Stimulated activated CD4-positive, alpha-beta T cell treated with anti-CD3 and anti-CD28 coated beads, TNF-alpha, amount 100 ng/mL, for 4 hours (primary cell): ENCODE measurements at places on chromosomes 5 and 9.

DNA sequence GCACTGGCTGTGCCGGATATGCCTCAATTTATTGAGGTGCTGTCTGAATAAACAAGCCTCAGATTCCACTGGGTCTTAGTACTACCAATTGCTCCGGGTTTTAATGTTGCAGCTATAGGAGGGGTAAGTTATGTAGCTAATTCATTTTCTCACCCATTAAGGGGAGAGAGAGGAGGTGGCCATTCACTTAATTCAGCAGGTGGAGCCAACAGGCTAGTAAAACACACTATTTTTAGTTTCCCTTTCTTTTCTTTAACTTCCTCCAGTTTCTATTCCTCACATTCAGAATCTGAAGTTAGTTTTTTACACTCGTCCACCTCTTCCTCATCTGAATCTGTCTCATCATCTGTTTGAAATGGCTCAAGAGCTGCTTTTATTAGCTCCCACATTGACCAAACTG is 105.6 kb upstream of the CDH10 start:
- no peak for DNase-seq

DNA sequence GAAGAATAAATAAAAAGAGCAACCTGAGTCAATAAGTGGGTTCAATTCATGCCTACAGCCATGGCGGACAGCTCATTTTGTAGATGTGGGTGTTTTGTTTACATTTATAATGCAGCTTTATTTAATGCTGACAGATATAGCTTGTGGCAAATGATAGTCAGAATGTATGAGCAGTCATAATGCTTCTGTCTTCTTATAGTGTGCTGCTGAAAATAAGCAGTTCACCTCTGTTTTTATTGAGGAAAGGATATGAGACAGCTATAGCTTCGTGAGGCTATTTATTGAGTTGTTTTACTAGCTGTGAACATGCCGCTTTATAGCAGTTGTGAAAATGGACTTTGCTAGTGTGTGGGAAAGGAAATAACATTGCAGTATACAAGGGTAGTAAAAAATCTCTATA is 147.4 kb downstream of the PBX3 start:
- no peak for DNase-seq

GRCh38 chr5:71922584-71923106 is 184.6 kb upstream of the MAP1B start:
- no peak for DNase-seq

- DNase-seq, result no peak
Measured at GRCh38 chr9:108239696-108240321, 616.0 kb downstream of the ACTL7B start.

DNA sequence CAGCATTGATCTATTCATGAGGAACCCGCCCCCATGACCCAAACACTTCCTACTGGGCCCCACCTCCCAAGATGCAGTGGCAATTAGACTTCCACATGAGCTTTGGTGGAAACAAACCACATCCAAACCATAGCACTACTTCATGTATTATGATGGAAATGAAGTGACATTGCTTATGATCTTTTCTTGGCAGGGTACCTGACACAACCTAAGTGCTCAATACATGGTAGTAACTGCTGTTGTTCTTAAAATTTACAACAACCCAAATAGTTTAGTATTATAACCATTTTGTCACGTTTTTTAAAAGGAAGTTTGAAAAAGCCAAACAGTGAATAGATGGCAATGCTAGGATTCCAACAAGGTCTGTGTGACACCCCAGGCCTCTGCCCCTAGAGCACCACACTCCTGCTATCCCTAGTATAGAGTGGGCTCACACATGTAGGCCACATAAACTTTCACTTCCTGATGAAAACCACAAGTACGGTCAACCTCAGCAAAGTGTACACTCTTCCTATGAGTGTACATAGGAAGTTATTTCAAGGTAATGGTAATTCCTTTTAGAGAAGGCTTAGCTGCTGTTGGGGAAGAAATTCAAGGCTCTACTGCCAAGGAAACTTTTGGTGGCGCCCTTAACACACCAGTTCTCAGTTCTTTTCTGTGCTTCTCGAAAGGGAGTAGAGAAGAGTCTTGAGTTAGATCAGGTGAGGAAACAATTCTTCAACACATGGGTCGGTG is 97.6 kb downstream of the ARSB start:
- DNase-seq, result no peak

DNA sequence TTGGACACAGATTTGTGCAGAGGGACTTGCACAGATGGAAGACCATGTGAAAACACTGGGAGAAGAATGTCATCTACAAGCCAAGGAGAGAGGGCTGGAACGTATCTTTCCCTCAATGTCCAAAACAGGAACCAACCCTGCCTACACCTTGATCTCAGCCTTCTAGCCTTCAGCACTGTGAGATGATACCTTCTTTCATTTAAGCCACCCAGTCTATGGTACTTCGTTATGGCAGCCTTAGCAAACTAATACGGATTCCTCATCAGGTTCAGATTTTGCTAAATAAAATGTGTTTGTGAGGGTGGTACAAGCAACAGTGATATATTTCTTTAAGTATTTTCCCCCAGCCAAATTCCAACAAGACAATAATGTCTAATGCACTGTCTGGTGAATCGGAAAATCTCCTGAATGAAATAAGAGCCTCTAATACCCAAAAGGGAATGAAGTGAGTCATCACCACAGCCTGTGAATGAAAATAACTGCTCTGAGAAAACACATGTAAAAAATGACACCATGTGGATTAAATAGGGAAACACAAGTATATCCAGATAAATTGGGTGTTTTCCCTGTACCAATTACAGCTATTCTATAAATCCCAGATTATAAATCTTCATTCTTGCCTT is 182.8 kb upstream of the TARS1 start:
- no peak for DNase-seq

- no peak for DNase-seq
Measured at GRCh38 chr5:61538722-61539501, 206.9 kb downstream of the ZSWIM6 start.

GRCh38 chr5:61603211-61603908 is 271.3 kb downstream of the ZSWIM6 start:
- DNase-seq, result no peak

DNA sequence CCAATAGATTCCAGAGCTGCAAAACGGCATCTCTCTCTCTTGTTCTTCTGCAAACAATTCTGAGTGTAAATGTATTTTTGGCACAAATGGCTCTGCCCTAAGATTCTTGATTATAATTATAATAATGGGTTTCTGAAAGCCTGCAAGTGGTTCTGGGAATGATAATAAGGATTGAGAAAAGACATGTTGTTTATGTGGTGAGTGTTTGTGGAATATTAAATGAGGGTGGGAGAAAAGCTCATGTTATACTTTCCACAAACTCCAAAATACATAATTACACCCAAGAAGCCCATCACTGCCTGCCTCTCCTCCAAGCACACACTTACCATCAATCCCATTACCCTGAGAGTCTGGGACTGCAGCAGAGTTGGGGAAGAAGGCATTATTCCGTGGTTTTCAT is 460.0 kb upstream of the BRINP1 start:
- no peak for DNase-seq

DNA sequence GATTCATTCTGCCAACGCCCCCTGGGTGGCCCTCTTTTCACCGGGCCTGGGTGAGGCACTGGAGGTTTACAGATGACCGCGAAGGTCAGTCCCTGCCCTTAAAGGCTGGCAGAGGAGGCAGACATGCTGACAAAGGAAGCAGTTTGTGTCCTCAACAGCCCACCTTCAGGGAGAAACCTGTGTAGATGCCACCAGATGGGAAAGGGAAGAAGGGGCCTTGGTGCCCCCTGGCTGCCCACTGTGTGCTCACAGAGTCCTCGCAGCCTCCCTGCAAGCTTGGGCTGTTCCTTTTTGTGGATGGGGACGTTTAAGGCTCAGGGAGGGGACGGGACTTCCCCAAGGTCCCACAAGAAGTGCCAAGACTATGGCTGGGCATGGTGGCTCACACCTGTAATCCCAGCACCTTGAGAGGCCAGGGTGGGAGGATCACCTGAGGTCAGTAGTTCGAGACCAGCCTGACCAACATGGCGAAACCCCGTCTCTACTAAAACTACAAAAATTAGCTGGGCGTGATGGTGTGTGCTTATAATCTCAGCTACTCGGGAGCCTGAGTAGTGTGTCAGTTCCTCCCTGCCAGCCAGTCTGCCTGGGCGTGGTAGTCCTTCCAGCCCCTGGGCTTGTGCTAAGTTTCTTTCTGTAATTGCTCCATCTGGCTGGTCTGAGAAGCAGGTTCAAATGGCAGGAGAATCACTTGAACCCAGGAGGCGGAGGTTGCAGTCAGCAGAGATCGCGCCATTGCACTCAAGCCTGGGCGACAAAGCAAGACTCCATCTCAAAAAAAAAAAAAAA is 36.2 kb downstream of the NEK6 start:
- no peak for DNase-seq

DNA sequence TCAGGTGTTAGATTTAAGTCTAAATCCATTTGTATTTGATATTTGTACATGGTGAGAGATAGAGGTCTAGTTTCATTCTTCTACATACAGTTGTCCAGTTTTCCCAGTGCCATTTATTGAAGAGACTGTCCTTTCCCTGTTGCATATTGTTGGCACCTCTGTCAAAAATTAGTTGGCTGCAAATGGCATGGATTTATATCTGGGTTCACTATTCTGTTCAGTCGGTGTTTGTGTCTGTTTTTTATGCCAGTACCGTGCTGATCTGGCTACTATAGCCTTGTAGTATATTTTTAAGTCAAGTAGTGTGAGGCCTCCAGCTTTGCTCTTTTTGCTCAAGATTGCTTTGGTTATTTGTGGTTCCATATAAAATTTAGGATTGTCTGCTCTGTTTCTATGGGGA is 176.2 kb upstream of the DMRT1 start:
- no peak for DNase-seq

- no peak for DNase-seq
Measured at GRCh38 chr9:25964239-25964638, 286.0 kb upstream of the TUSC1 start.
